ENCODE measurements at places on chromosomes 12 and 14.

DNA sequence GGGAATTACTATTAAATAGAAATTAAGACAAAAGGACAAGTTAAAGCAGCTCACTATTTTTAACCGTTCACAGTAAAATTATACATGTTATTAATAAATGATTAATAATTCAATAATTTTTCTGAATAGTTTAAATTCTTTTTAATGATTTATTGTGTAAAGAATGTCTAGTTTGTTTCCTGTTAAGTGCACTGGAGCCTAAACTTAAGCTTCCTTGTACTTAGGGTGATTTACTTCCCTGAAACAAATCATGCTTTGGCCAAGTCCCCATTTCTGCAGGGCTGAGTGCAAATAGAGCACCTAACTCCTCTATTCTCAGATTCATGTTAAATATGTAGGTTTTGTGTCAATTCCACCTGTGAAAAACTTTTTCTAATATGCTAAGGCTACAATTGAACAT, 188.9 kb upstream of the PDZRN4 start:
- no peak for DNase-seq

DNA sequence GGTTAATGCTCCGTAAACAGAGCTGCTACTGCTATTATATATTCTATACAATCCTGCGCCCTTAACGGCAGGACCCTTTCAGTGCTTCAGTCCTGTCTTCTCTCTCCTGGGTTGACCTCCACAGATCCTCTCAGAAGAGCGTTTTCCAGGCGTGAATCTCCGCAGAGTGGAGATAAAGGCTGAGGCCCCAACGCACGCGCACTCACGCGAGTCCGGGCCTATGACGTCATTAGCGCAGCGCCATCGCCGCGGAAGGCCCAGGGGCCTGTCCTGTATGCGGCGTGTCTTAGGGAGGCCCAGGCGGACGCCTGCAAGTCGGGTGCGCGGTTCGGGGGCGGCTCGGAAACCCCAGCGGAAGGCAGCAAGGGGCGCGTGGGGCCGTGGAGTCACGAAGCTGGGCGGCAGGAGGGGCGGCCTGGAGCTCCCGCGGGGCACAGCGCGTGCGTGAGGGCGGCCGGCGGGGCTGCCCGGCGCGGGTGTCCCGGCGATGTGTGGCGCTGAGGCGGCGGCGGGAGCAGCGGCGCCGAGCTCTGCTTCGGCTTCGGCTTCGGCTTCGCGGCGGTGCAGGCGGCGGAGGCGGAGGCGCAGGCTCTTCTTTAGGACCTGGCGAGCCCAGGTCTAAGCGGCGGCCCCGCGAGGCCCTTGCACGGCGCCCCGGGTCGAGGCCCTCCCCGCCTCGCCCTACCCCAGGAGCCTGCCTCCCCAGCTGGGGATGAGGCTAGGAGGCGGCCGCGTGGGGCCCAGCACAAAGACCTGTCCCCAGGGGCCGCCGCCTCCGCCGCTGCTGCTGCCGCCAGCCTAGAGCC, at the start of gene MAPKAPK5:
TSS of gene MAPKAPK5 (plus strand) at position 479 of the 806 bp plus-strand sequence. CDS start 506 bp downstream, outside the sequence.
- DNase-seq = peak; percentile 51

- no peak for DNase-seq
Observed at GRCh38 chr12:88026196-88026595, 3.0 kb downstream of the C12orf50 start.

DNA sequence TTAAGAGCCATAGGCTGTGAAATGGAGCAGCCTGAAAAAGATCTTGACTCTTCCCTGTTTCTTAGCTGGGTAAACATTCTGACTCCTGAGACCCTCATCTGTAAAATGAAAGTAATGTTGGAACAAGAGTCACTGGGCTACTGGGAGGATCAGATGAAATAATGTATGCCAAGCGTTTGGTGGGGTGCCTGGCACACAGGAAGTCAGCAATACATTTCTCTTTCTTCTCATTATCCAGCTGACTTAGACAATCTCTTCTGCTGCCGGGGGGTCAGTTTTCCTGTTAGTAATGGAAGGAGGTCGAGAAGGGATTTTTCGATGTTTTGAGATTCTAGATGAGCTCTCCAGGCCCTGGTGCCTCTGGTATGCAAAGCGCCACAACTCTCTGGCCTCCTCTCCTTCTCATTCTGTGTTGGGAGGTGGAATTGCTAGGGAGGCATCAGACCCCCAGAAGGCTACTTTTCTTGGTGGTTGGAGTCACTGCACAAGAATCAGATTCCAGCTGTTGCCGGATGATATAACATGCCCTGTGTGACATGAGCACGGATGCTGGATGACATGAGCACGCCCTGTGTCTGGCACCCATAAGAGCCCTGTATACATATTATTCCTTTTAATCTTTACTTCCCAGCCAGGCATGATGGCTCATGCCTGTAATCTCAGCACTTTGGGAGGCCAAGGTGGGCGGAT, 4.3 kb downstream of the OASL start:
- no peak for DNase-seq

DNA sequence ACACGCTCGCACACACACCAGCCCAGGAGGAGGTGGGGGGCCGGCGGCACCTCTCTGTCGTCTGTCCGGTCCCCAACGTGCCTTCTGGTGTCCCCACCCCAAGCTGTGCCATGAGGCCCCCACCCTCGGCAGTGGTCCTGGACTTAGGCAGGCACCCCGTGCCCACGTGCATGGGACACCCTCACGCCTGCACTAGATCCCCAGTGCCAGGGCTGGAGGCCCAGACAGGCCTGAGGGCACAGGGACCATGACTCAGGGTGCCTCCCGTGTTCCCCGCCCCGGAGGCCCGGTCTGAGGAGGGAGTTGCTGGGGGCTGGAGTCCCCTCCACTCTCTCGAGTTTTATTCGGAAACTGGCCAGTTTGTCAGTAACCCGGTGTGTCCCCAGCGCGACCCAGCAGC, 38.8 kb downstream of the LRCOL1 start:
- no peak for DNase-seq

GRCh38 chr14:56798447-56799342, 11.6 kb downstream of the OTX2 start:
- no peak for DNase-seq

DNA sequence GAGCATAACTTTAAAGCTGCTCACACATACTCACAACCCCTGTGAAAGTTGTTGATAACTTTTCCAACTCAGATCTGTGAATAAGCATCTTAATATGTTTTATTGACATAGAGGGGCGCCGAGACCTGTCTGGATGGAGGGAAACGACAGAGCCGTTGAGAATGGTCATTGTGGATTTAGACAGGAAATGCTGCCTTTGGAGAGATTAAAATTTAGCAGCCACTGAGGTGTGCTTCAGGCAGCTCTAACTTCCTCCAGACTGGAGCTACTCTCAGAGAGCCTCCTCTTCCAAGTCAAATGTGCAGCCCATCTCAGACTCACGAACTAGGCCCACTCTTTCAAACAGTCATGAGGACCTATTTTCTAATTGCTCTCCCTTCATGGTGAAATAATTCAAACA, 90.9 kb downstream of the RIMBP2 start:
- no peak for DNase-seq

GRCh38 chr14:91830777-91831176, 36.6 kb downstream of the TC2N start:
- no peak for DNase-seq

GRCh38 chr12:79555028-79555925, 135.5 kb downstream of the PAWR start:
- DNase-seq = no peak

GRCh38 chr12:120118321-120119061, 1.9 kb upstream of the RAB35 start:
- DNase-seq = no peak

- DNase-seq = no peak
Observed at GRCh38 chr12:47317175-47317915, 237.6 kb upstream of the AMIGO2 start.

- no peak for DNase-seq
Observed at GRCh38 chr12:14868916-14869506, 16.6 kb downstream of the MGP start.

DNA sequence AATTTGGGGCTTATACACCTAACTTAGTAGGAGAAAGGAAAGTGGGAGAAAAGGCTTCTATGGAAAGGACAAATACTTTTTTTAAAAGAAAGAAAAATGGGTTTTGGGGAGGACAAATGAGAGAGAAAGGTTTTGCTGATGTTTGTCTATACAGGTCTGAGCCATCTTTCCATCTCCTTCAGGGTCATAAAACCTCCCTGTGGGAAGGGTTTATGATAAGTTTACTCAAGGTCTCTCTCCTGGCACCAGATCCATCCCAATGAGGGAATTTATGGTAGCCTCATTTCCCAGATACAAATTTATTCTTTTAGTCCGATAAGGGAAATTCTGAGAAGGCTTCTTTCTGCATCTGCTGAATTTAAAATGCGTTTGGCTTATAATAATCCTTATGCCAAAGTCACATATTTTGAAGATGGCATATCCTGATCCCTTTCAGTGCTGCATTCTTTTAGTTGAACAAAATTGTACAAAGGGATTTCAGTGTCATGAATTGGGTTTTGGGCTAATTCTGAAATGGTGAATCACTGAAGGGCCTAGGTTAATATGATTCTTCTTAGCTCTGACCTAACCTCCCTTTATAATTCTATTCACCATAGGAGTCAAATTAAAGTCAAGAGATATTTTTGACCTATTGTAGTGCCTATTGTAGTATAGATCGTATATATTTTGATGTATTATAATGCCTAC, 173.5 kb upstream of the DYRK2 start:
- no peak for DNase-seq

DNA sequence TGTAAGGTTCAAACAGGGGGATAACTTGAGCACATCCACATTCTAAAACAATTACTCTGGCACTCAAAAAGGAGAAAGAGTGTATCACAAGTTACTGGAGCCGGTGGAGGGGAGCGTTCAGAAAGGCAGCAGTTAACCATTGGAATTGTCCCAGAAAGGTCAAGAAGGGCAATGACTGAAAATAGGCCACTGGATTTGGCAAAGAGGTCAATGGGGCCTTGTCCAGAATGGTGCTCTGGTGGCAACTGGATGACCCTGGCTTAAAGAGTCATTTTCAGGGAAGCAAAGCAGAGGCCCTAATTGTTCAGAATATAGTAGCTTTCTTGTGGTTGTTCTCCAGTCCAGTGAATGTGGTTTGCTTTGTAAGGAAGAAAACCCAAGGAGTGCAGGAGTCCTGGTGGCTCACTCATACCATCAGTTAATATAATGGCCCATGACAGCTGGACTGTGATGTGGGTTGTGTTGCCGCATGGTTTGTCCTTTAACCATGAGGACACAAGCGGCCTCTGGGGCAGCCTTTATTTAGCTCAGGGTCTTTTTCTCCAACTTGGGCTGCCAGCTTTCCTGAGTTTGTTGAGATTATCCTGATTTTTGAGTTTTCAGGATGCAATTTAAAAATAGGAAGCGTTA, 142.8 kb upstream of the PELI2 start:
- DNase-seq = no peak

DNA sequence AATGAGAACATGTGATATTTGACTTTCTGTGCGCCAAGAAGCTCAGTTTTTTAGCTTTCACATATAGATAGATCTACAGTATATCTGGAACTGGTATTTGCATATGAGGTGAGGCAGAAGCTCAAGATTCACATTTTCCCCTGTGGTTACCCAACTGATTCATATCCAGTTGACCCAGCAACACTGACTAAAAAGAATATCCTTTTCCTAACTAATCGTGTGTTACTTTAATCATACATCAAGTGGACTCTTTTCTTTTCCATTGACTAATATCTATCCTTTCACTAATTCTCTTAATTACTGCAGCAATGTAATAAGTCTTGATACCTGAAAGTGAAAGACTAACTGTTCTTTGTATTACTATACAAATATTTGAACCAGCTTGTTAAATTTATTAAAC, 236.1 kb downstream of the AEBP2 start:
- DNase-seq = no peak

DNA sequence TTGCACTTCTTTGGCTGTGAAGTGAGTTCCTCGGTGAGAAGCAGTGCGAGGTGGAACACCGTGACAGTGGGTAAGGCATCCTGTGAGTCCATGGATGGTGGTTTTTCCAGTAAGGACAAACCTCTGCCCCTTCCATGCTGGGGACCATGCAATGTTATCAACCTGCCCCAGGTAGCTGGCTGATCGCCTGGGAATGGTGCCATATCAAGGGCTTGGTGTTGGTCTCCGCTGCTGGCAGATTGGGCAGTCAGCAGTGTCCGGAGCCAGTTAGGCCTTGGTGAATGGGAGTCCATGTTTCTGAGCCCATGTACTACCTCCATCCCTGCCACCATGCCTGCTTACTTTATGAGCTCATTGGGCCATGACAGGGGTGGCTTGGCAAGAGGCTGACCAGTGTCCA, 114.7 kb upstream of the C14orf180 start:
- DNase-seq = no peak

DNA sequence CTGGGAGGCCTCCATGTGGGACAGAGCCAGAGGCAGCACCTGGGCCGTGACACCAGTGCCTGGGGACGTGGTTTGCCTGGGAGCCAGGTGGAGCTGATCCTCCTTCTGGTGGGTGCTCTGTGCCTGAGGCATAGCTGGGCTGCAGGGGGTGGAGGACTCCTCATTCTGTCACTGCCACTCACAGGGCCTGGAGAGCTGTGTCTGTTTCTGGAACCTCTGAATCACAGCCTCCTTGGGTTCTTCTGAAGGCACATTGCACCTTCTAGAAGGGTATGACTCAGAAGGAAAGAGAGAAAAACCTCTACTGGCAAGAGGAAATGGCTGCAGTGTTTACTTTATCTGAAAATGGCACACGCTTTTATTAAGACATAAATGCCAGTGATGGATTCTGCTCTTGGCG, 659.8 kb downstream of the VRK1 start:
- DNase-seq = no peak

DNA sequence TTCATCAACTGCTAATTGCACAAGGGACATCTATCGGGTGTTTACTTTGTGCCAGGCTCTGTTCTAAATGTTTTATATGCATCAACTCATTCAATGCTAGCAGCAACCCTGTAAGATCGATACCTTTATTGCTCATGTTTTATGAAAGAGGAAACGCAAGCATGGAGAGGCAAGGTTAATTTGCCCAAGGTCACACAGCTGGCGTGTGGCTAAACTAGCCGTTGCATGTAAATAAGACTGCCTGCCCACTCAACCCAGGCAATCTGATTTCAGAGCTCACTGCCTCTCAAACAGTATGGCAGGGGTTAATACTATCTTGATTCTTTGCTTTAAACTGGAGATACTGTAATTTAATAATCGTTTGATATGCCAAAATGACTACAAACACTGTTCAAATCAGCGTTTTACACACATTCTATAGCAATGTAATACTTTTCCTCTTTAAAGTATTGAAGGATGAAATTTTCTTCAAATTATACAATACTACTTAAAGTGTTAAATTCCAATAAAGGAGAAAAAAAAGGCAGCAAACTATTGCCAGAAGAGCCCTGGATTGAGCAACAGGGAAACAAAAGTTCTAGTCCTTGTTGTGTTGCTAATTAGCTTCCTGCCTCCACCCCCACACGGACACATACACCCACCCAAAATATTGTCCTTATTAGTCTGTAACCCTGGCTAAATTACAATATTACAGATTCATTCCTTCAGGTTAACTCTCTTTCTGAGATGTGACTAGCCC, 39.1 kb upstream of the DHRS7 start:
- DNase-seq = no peak

DNA sequence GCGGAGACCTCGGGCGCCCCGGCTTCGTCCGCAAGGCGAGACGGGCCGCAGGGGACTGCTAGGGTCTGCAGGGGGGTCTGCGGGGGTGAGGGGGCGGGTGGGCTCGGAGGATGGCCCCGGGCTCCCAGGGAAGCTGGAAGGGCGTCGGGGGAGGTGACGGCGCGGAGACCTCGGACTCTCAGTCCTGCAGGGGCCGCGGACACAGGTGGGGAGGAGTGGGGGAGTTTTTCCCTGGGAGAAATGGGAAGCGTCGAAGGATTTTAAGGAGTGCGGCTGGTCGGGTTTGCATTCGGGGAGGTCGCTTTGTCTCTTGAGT, 25.9 kb downstream of the ZBTB42 start:
- no peak for DNase-seq
